Activated CD4-positive, alpha-beta T cell treated with anti-CD3 and anti-CD28 coated beads for 36 hours (primary cell): ENCODE measurements at places on chromosomes 7 and 10. TPM values are rescaled to one million over a fixed set of nuclear protein-coding genes. Genes with fewer than 3 reads are reported as not detected.
A peak's percentile ranks its signal among the peaks of the same experiment; 100 is the strongest.

The GBX1 gene
- not detected for total RNA-seq

The ACSM6 gene
- not detected for total RNA-seq

The KIF20B gene
- 86.2 TPM for total RNA-seq

The TMEM196 gene
- not detected for total RNA-seq

The KLHL7 gene
- total RNA-seq, result 18.1 TPM

The SFTPA1 gene
- total RNA-seq, result not detected

The SLC13A1 gene
- not detected for total RNA-seq

The PPP1R9A gene
- not detected for total RNA-seq

The PLXDC2 gene
- not detected for total RNA-seq

The PNLIP gene
- total RNA-seq, result not detected

The TFPI2 gene
- not detected for total RNA-seq

The ABCA13 gene
- not detected for total RNA-seq

The IFIT3 gene
- 19.2 TPM for total RNA-seq

GRCh38 chr10:98338896-98339295 is 70.9 kb upstream of the LOXL4 start:
- DNase-seq, result no peak

DNA sequence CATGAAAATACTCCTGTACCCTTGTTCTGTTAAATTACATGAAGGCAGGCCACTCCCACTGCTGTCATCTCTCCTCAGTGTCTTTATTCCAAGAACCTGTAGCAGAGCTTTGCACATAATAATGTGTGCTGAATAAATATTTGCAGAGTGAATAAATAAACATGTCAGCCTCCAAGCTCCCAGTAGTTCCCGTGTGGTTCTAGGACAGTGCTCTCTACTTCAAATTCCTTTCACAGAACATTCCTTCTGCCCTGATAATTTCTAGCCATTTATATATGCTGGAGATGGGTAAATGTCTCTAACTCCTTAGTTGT is 20.3 kb upstream of the HYAL4 start:
- DNase-seq, result peak; percentile 7

DNA sequence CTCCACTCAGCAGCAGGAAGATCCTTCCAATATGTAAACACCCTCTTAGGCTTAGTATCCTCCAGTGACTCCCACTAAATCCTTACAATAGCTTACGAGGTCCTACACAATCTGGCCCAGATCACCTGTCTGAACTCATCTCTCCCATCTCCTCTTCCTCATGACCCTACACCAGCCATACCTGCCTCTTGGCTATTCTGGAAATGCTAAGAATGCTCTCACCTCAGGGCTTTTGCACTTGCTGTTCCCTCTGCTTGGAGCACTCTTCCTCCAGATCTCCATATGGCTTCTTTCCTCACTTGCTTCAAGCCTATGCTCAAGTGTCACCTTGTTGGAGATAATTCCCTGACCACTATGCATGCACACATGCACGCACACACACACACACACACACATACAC is 50.8 kb upstream of the FRMD4A start:
- no peak for DNase-seq

- no peak for DNase-seq
These were observed 171.5 kb downstream of the CPEB3 start for GRCh38 chr10:92119340-92119739.

DNA sequence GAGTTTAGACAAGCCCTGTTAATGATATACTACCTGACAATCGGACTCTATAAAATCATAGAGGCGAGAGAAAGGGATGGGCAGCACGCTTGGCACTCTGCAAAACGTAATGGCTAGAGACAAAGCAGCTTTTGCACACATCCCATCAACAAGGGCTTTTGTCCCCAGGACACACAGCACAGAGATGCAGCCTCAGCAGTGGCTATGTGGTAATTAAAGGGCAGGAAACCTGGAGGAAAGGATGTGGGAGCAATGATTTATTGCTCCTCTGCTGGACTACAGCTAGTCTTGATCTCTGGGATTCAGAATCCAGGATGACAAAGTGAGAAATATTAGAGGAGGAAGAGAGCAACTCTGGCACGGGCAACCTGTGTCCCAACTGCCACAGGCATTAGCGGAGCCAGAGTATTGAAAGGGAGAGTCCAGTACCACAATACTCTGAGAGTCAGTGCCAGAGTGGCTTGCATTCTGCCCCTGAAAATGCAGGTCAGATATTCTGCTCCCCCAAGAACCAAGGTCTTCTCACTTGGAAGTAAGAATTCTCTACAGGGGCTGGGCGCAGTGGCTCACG is 96.5 kb downstream of the ARMH3 start:
- no peak for DNase-seq

DNA sequence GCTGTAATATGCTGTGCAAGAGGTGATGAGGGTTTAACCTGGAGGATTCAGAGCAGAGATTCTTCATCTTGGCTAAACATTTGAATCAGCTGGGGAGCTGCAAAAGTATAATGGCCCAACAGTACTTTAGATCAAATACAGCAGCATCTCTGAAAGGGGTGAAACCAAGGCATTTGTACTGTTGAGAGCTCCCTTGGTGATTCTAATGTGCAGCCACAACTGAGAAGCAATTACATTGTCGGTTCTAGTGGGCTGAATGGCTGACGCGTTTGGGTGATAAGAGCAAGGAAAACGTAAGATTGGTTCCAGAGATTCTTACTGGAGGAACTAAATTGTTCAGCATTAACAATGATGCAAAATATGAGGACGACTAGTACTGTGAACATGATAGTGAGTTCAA is 269.7 kb downstream of the AGMO start:
- no peak for DNase-seq

GRCh38 chr7:82972135-82972534 is 190.5 kb downstream of the PCLO start:
- DNase-seq, result no peak

- peak; percentile 44 for DNase-seq
These were observed 52.0 kb downstream of the ABCC2 start for GRCh38 chr10:99834410-99834809.

DNA sequence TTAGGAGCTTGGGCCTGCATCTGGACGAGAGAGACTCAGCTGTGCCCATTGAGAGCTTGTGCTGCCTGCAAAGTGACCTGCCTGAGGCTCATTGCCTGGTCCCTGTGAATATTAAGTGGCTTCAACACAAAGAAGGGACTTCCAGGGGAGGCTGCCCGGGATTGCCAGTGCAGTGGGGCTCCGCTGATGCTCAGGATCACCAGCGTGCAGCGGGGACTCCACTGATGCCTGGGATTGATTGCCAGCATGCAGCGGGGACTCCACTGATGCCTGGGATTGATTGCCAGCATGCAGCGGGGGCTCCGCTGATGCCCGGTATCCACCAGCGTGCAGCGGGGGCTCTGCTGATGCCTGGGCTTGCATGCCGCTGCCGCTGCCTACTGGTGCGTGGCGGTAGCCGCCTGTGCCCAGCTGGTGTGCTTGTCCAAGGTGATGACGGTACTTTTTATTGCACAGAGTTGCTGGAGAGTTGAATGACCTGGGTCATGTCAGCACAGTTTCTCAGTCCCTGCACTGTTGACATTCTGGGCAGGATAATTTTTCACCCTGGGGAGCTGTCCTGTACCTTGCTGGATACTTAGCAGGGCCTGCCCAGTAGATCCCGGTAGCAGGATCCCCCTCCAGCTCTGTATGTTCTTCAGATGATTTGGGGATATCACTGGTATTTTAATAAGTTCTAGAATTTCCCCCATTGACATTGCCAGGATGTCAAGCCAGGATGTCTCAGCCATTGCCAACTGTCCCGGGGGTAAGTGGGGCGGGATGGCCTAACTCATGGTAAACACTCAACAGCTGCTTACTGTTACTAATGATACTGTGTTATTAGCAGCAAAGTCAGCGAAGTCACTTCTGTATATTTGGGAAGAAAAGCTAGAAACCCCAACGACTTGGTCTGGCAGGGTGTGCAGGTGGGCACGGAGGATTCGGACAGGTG is 13.0 kb downstream of the DOCK1 start:
- DNase-seq, result no peak

DNA sequence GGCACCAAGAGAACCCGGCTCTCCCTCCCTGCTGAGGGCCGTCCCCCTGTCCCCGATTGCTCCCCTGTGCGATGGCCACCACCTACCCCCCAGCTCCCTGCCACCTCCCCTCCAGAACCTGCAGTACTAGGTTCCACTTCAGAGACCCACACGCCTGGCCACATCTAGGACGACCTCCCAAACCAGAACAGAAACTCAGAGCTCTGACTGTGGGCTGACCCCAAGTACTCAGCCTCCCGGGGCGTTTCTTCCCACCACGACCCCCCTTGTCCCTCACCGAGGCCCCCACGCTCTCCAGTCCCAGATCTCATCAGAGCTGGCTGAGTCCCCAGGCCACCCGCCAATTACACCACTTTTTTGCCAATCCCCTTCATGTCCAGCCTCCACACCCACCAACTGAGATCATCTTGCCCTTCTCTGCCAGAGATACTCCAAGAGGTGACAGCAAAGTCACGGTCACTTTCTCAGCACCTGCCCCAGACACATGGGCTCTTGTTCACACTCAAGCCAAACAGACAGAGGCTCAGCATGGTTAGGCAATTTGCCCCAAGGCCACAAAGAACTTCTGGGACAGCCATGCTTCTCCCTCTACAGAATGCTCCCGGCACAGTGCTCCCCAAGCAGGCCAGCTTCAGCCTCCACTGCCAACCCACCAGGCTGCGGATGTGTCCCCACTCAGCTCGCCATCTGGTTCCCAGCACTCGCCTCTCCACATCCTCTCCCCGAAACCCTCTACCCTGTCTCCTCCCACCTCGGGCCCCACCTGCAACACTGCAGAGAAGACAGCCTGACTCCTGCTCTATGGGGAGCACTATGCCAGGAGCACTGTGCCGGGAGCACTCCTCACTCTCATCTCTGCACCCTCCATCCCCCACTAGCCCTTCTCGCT is 4.7 kb downstream of the TMEM120A start:
- DNase-seq, result no peak

DNA sequence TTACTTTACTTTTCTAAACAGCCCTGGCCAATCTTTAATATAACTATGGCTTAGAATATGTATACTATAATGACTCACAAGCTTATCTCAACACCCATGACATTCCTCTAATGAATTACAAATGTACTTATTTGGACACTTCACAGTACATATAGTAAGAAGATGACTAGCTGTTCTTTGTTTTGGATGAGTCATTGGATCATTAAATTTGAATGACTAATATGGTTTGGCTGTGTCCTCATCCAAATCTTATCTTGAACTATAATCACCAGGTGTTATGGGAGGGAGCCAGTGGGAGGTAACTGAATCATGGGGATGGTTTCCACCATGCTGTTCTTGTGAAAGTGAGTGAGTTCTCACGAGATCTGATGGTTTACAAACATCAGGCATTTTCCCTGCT is 807.5 kb upstream of the SORCS1 start:
- DNase-seq, result no peak

- no peak for DNase-seq
These were observed 21.0 kb upstream of the LRRC17 start for GRCh38 chr7:102891693-102892261.

GRCh38 chr7:17101207-17101696 is 197.2 kb upstream of the AHR start:
- DNase-seq, result no peak

DNA sequence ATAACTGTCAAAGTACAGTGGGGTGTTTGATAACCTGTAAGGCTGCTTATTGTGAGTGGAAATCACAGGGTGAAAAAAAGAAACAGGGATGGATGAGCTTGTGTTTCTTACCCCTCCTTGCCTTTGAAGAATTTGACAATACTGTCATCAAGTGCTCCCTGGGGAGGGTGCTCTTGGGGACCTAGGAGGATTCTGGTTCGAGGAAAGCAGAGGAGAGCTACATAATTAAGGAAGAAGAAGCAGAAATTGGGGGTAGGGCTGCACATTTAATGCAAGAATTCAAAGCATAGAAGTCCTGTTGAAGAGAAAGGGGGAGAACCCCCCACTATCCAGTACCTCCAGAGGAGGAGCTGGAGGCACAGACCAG is 208.1 kb upstream of the PHYHIPL start:
- no peak for DNase-seq

- no peak for DNase-seq
These were observed 36.0 kb downstream of the DPYSL4 start for GRCh38 chr10:132222726-132223125.

GRCh38 chr7:11430112-11430511 is 401.9 kb downstream of the THSD7A start:
- no peak for DNase-seq

GRCh38 chr10:132489053-132489703 is 48.4 kb upstream of the INPP5A start:
- DNase-seq, result peak; percentile 1

- DNase-seq, result no peak
These were observed at the start of gene KCND2 for GRCh38 chr7:120272701-120273475. TSS of gene KCND2 (plus strand) at chr7:120273175.

DNA sequence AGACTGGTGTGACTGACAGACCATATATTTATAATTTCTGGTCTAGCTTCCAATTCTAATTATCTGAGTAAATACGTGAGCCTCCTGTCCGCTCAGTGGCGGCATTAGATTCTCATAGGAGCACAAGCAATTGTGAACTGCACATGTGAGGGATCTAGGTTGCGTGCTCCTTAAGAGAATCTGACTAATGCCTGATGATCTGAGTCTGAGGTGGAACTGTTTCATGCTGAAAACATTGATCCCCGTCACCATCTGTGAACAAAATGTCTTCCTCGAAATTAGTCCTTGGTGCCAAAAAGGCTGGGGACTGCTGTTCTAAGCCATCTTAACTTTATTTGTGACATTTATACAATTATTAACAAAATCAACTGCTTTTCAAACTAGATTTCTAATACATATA is 164.7 kb upstream of the MEOX2 start:
- no peak for DNase-seq

GRCh38 chr7:128103498-128104107 is 72.4 kb upstream of the LRRC4 start:
- peak; percentile 50 for DNase-seq
